Iris pigment epithelial cell (primary cell): ENCODE measurements at places on chromosomes 7 and 10.

- DNase-seq = peak; percentile 56
Observed at GRCh38 chr10:89115876-89116627, 91.1 kb downstream of the CH25H start.

DNA sequence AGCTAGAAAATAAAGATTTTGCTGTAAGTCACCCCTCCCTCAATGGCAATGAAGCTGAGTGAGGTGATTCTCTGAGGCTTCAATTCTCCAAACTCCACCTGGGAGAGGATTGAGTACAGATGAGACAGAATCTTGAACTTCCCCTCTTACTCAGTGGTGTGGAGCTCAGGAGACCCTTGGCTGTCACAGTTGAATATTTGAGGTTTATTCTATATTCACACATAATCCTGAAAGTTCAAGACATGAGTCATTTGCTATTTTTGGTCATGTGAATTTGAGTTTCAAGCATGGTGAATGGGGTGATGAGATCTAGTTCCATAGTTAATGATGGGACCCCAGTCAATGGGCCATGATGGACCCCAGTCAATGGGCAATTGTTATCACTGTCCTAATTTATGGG, 13.9 kb upstream of the TECTB start:
- DNase-seq = peak; percentile 54

- DNase-seq = no peak
Observed at GRCh38 chr10:38163617-38164016, 69.5 kb downstream of the ZNF37A start.

DNA sequence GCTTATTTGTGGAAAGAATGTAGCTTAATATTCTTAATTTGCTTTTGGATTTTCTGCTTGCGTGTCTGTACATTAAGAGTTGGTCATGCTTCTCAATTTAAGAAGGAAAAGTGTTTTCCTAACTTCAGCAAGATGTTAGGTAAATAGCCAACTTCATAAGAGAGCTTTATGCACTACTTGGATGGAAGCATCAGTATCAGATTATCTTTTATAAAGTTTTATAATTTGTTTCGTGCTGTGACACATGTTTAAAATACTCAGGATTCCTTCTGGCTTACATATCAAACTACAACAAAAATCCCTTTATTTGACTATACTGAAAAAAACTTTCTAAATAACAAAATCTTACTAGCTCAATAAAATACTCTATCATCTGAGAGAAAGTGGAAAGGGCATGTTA, 34.8 kb upstream of the AGR2 start:
- peak; percentile 28 for DNase-seq

GRCh38 chr7:39027491-39027890, 49.8 kb downstream of the POU6F2 start:
- DNase-seq = peak; percentile 48

DNA sequence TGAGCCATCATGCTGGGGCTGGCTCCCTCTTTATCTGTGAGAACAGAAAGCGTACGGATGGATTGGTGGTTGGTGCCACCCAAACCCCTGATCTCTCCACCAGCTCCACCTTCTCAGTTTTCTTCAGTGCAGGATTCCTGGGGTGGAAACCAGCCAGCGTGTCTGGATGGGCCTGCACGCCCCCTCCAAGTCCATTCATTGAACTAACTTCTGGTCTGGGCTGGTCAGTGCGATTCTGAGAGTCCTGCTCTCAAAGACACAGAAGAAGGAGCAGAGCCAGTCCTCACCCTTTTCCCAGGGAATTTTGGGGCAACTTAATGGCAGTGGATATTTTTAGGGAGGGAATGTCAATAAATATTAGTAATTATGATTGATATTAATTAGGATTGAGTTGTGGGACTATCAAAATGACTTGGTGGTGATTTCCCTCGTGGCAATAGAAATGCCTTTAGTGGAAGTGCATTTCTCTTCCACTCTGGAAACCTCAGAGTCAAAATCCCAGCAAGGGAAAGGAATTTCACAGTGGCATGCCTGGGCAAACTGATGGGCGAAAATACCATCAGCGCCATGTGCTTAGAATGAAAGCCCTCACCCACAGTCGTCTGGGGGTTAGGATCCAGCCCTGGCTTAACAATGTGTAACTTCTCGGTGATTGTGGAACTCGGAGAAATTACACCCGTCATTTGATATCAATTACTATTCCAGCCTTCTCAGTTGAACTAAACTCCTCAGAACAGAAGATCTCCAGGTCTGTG, 69.3 kb upstream of the EEPD1 start:
- DNase-seq = no peak

GRCh38 chr7:103297837-103298179, 573 bp downstream of the PMPCB start:
- no peak for DNase-seq

GRCh38 chr7:127891144-127891543, 140.1 kb downstream of the LRRC4 start:
- DNase-seq = no peak

DNA sequence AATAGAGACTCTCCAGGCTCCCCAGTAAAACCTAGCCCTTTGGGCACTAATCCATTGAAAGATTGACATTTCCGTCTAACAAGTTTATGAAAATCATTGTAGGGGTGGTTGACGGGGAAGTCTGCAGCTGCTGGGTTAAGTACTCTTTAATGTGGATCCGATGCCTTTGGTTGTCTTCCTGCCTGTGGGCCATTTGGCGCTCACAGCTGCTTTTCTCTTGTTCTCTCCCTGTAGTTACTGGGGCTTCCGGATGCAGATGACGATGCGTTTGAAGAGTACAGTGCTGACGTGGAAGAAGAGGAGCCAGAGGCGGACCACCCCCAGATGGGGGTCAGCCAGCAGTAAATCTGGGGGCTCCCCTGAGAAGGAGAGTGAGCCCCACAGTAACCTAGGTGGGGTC, 22.4 kb downstream of the MTURN start:
- no peak for DNase-seq

DNA sequence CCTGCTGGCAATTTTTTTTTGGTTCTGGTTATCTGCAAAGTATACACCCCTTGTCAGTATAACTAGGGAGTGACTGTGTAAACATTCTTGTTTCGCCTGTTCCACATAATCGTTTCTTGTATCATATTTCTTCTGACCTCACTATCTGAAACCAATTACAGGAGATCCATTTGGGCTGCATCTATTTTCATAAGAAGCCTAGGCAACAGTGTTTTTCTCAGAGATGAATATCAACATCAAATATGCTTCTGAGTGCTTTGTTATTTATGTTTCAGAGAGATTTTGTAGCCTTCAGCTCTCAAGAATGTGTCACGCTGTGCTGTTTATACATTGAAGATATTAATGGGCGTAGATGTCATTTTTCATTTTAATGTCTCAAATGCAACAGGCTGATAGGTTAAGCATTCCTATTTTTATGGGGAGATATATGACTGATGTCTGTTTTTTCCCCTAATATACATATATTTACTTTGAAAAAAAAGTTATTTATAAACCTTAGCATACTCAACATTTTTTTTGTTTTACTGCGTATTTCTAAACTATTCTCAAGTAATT, 115.5 kb downstream of the FOXP2 start:
- DNase-seq = peak; percentile 26

GRCh38 chr7:132430041-132430855, 146.0 kb downstream of the PLXNA4 start:
- no peak for DNase-seq

DNA sequence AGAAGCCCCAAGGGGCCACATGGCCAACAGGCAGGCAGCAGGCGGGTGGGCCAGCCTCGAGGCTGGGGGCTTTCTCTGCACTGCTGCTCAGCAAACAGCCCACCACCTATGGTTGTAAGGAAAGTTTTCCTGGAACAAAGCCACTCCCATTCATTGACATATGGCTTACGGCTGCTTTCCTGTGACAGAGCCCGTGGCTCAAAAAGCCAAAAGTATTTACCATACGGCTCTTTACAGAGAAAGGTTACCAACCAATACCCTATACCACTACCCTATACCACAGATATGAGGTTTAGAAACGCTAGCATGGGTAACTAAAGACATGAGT, 152.7 kb downstream of the MAD1L1 start:
- no peak for DNase-seq

DNA sequence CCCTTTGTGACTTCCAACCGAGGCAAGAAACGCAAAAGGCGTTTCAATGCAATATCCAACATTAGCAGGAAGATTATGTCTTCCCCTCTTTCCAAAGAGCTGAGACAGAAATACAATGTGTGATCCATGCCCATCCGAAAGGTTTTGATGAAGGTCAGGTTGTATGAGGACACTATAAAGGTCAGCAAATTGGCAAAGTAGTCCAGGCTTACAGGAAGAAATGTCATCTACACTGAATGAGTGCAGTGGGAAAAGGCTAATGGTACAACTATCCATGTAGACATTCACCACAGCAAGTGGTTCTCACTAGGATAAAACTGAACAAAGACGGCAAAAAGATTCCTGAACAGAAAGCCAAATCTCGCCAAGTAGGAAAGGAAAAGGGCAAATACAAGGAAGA, 27.8 kb upstream of the DNA2 start:
- no peak for DNase-seq

DNA sequence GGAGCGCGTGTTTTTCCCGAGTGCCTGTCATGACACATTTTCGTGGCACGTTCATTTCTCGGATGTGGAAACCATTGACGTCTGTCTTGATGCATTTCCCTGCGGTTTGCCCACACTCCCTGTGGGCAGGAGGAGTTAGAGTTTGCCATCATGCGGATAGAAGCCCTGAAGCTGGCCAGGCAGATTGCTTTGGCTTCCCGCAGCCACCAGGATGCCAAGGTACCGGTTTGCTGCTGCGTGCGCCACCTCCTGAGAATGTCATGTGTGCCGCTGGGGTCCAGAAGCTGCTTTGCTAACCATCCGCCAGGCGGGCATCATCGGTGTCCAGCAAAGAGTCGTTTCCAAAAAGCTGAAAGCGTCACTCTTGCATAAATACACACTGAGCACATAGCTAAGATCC, 40.9 kb upstream of the BTBD16 start:
- DNase-seq = no peak

- peak; percentile 34 for DNase-seq
Observed at GRCh38 chr7:95421847-95422444, 12.9 kb downstream of the PON2 start.

GRCh38 chr7:40584667-40585433, 450.0 kb downstream of the SUGCT start:
- peak; percentile 66 for DNase-seq
